ENCODE measurements at places on chromosomes 2 and 18. TPM values are rescaled to one million over a fixed set of nuclear protein-coding genes. Genes with fewer than 3 reads are reported as not detected.

Gene SP5
- not detected for total RNA-seq

Gene DSG3
- total RNA-seq, result not detected

Gene POTEI
- total RNA-seq, result not detected

Gene CCDC148
- total RNA-seq, result 0.29 TPM

Gene CGREF1
- total RNA-seq, result 2.7 TPM

Gene RFX8
- 0.90 TPM for total RNA-seq

Gene NT5C1B
- not detected for total RNA-seq

Gene NEB
- total RNA-seq, result 0.14 TPM

Gene STAT4
- total RNA-seq, result 52.6 TPM
